SJCRH30 (cell line): ENCODE measurements at places on chromosomes 16 and 17. TPM values are rescaled to one million over a fixed set of nuclear protein-coding genes. Genes with fewer than 3 reads are reported as not detected.
A peak's percentile ranks its signal among the peaks of the same experiment; 100 is the strongest.

The BFAR gene
- total RNA-seq: 63.5 and 71.4 TPM in 2 replicates

GRCh38 chr17:27247071-27247957, 46.6 kb upstream of the WSB1 start:
- no peaks in the 10 kb centered on the region for H3K27me3 ChIP-seq
- no peak overlapping the region for H3K27ac ChIP-seq
- no peaks in the 10 kb centered on the region for H3K36me3 ChIP-seq
- H3K4me3 ChIP-seq: no peak overlapping the region
- DNase-seq: peak; percentile 17
- H3K4me1 ChIP-seq: peaks cover 15% of the 10 kb centered on the region

DNA sequence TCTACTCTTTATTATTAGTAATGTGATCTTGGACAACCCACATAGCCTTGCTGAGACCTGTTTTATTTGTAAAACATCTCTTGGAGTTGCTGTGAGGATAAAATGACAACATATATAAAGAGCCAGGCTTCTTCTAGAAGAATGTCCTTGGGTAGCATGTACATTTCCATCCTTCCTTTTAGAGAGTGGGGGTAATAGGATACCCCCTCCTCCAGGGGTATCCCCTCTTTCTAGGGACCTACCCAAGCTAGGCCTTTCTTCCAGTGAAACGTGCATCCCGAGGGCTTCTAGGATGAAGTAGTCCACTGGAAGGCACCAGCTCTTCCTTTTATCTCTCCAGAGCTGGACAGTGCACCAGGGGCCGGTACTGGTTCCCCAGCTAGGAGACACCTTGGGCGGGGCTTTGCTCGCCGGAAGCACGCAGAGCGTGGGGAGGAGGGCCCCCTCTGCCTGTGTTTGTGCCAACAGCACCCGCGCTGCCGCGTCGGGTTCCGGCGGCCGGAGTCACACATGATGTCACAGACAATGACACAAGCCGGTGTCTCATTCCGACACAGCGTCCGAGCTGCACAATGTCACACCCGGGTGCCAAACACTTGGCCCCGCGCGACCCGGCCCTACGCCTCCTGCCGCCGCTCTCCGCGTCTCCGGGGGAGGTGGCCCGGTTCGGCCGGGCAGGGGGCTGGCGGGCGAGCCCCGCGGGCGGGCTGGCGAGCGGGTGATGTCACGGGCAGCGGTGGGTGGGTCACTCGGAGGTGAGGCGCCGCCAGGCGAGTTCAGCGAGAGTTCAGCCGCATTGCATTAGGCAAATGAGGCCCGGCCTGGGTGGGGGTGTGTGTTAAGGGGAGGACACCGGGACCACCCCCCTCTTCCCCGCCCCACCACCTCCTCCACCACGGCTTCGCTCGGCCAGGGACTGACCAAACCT, 23.4 kb downstream of the GJD3 start:
- no peaks in the 10 kb centered on the region for H3K27me3 ChIP-seq
- peaks cover 38% of the 10 kb centered on the region for H3K4me1 ChIP-seq
- H3K36me3 ChIP-seq: no peaks in the 10 kb centered on the region; the same call in 1 of the 2 replicates
- peak overlapping the region; percentile 70 for H3K4me3 ChIP-seq
- peak overlapping the region; percentile 92 for H3K27ac ChIP-seq
- DNase-seq: peak; percentile 81

DNA sequence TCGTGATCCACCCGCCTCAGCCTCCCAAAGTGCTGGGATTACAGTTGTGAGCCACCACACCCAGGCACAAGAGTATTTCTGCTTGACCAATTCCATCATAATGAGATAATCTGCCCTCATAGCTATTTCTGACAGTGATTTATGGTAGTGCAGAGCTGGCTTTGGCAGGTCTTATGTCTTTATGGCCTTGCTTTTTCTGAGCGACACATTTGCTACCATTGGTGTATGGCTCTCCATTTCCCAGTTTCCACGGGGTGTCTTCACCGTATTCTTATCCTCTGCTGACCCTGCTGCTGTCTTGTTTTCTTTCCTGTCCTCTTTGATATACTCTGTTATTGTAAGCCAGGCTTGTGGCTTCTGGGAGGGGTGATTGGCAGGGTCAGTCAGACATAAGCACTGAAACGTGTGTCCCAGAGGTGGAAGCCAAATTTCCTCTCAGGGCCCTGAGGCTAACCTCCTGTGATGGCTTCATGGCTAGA, 161.1 kb upstream of the TBX2 start:
- no peak overlapping the region for H3K4me3 ChIP-seq
- peak; percentile 66 for DNase-seq
- no peaks in the 10 kb centered on the region for H3K27me3 ChIP-seq
- H3K36me3 ChIP-seq: no peaks in the 10 kb centered on the region
- no peak overlapping the region for H3K27ac ChIP-seq

The PSMD12 gene
- total RNA-seq: 49.6 and 69.7 TPM in 2 replicates

The TAC4 gene
- total RNA-seq: not detected in 2 replicates

The GPR179 gene
- total RNA-seq: not detected in 2 replicates

DNA sequence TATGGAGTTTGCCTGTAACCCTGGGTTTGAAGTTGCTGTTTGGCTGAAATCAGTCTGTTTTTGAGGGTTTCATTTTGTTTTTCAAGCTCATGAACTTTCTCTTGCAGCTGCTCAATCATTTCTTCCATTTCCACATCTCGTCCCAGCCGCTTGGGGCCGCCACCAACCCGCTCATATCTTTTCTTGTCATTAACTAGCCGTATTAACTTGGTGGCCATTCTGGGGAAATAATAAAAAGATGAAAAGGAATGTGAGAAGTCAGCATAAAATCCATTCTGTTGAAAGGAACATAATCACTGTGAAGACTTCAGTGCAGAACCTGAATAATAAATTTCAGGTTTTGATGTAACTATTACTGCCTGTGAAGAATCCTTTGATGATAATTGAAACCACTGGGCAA, 11.5 kb downstream of the RPGRIP1L start:
- H3K27ac ChIP-seq: no peak overlapping the region
- no peak for DNase-seq
- no peak overlapping the region for H3K4me3 ChIP-seq
- peaks cover 38% of the 10 kb centered on the region for H3K36me3 ChIP-seq

DNA sequence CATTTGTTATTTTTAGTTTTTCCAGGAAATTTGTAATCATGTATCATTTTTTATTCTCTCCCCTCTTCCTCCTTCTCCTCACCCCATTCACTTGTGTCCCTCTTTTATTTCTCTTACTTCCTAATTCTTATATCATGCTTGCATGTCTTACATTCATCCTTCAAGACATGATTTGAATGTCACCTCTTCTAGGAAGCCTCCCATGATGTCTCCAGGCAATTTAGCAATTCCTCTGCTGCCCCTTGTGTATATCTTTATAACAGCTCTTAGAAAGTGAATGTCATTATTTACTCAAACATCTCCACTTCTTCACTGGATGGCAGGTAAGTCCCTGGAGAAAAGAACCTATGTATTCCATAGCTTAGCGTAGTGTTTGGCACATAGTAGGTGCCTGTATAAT, 7.8 kb downstream of the HNF1B start:
- no peaks in the 10 kb centered on the region for H3K36me3 ChIP-seq
- H3K27ac ChIP-seq: no peak overlapping the region
- DNase-seq: no peak
- no peak overlapping the region for H3K4me3 ChIP-seq
